A549 treated with CORT108297 at 1 μM for 4 hours (cell line): ENCODE measurements at places on chromosomes 7 and 10. TPM values are rescaled to one million over a fixed set of nuclear protein-coding genes. Genes with fewer than 3 reads are reported as not detected.

Gene HMX3
- 0.09 TPM in 1 of 5 replicates, not detected in the others for total RNA-seq

Gene GSTO1
- 235 to 263 TPM (median 252 TPM) in 5 replicates for total RNA-seq

Gene CRPPA
- 0.45 to 0.85 TPM (median 0.57 TPM) in 5 replicates for total RNA-seq

Gene UCN3
- not detected in 5 replicates for total RNA-seq

Gene MMRN2
- total RNA-seq = 0.58 to 1.5 TPM (median 0.73 TPM) in 5 replicates

Gene MUC12
- total RNA-seq = 15.1 to 20.6 TPM (median 20.0 TPM) in 5 replicates

Gene CALHM3
- total RNA-seq = 0.45 to 0.74 TPM (median 0.49 TPM) in 5 replicates

Gene FBXL15
- total RNA-seq = 6.5 to 12.1 TPM (median 10.1 TPM) in 5 replicates

Gene PDSS1
- 14.9 to 17.5 TPM (median 15.6 TPM) in 5 replicates for total RNA-seq

Gene STN1
- total RNA-seq = 16.5 to 19.4 TPM (median 19.0 TPM) in 5 replicates

Gene PRPS1L1
- not detected in 5 replicates for total RNA-seq

Gene FAM25A
- total RNA-seq = 0.56 TPM in 1 of 5 replicates, not detected in the others

Gene SLC26A3
- total RNA-seq = not detected in 5 replicates

Gene FKBP6
- not detected in 5 replicates for total RNA-seq

Gene STOX1
- total RNA-seq = 0.61 to 0.87 TPM (median 0.68 TPM) in 5 replicates

Gene AHCYL2
- 4.6 to 6.8 TPM (median 6.1 TPM) in 5 replicates for total RNA-seq

Gene SPDYE8
- total RNA-seq = not detected in 5 replicates

Gene CCDC146
- 0.46 to 0.70 TPM (median 0.57 TPM) in 5 replicates for total RNA-seq

Gene CLEC2L
- total RNA-seq = 0.08 to 0.13 TPM (median 0.11 TPM) in 5 replicates
